Activated T-helper 9 cell treated with anti-CD3 and anti-CD28 coated beads, Interleukin-2, amount 50 U/mL, for 16 hours (primary cell): ENCODE measurements at places on chromosomes 7 and 10.

DNA sequence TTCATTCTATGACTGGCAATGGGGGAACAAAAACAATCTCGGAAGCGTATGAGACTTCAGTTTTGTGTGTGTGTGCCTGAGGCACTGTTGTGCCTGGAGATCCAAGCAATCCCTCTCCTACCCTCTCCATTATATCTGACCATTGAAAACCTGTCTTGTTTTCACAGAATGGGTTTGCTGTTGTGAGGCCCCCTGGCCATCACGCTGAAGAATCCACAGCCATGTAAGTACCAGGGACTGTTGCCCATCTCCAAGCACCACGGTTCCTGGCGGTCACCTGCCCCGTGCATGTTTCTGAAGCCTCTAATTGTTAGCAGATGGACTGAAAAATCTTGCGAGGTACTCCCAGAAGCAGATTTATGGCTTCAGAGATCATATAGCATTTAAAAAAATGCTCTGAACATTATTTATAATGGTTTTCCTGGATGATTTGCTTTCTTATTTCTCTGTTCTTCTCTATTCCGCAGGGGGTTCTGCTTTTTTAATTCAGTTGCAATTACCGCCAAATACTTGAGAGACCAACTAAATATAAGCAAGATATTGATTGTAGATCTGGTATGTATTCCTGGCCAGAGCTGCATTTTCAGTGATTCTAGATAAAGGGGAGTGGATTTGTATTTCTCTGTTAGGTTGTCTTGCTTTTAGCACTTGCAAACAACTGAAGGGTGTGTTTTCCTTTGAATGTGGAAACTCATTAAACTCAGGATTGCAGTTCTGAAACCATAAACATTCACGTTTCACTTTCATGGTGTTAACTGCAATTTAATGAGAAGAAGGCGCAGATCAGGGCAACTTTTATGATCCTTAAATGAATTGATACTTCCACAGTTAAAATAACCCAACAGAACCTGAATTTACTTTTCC, 288.2 kb downstream of the TWIST1 start:
- no peak for DNase-seq

DNA sequence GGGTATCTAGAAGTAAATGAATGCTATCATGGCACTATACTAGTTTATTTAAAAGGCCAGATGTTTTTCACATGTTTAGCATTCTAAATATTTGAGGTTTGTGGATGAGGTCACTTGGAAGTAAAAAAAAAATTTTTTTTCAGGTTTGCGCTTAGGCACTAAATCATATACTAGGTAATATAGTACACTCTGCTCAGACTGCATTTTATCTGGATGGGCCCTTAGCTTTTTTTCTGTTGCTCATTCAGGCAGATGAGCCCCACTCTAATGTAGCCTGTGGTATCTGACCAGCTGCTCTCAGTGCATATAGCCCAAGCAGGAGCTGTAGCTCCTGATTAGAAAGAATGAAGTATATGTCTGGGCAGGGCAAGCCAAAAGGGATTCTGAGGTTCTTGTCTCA, 210.1 kb downstream of the AUTS2 start:
- DNase-seq = no peak

DNA sequence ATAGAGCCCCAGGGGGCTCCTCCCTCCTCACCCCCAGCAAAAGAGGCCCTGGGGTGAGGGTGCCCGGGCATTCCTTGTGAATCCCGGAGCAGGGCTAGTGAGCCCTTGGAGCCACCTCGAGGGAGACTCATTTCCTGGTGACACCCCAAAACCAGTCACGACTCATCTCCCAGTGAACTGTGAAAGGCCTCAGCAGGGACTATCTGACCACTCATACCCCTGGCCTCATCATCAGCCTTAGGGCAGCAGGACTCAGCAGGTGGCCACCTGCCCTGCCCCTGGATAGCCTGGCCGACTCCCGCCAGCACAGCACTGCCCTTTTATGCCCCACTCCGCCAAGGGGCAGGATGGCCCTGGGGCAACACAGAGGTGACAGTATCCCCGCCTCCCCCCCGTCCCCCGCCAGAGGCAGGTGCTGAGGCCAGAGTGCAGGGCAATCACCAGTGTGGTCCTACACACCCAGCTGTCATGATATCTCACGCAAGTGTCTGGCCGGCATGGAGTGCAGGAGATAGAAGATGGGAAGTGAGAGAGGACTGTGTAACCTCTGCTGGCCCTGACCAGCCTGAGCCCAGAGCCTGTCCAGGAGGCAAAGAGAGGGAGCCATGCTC, 3.2 kb downstream of the SNCG start:
- DNase-seq = no peak

DNA sequence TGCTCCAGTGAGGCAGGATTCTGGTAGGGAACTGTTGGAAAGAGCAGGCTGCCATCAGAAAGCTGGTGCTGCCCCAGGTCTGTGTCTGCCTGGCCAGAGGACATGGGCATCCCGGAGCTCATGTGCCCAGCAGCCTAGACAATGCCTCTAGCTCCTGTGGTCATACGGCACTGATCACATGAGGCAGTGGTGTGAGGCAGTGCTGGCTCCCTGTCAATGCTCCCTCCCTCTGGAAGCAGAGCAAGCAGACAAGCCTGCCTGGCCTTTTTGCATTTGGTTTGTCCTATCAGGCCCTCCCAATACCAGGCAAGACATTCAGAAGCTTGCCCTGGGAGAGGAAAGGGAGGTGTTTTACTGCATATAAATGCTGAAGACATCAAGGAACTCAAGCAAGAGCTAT, 19.5 kb upstream of the MMP21 start:
- no peak for DNase-seq
